ENCODE measurements at places on chromosomes 16 and 17. TPM values are rescaled to one million over a fixed set of nuclear protein-coding genes. Genes with fewer than 3 reads are reported as not detected.

Gene DPH1
- polyA plus RNA-seq, result 54.6 TPM

Gene CCT6B
- polyA plus RNA-seq, result 2.8 TPM

Gene MPP2
- polyA plus RNA-seq, result 3.1 TPM

Gene ZNF319
- polyA plus RNA-seq, result 5.8 TPM

Gene SLC6A2
- not detected for polyA plus RNA-seq

DNA sequence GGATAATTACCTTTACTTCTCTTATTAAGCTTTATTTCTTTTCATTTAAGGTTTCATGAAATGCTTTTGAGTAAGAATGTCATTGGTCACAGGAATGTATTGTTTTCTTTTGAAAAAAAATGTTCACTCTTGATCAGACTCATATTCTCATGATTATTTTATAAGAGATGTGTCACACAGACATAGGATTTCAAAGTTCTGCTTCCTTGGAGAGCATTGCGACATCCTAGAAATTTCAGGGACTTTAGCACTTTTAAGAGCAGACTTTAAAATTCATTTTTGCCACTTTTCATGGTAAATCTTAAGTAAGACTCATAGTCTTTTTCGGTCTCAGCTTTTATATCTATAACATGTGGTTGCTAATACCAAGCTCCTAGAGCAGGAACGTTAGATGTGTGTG is 314.7 kb downstream of the CDH8 start:
- DNase-seq, result no peak

DNA sequence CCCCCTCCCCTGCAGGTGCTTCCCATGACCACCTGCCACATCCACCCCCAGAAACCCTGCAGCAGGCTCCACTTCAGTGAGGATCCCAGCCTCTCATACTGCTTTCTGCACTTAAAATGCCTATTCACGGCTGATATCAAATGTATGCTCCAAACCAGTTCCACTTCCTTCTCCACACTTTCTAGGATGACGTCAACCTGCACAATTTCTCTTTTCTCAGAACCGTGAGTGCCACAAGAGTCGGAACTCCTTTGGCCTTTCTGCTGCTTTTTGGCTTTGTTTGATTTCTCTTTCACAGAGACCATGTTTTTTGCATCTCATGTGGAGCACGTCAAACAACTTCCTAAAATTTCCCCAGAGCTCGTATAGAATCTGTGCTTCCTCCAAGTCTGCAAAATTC is 378.8 kb upstream of the TNRC6C start:
- no peak for DNase-seq

GRCh38 chr16:80079072-80079471 is 461.7 kb upstream of the DYNLRB2 start:
- no peak for DNase-seq

GRCh38 chr17:82551779-82552457 is 32.4 kb downstream of the FOXK2 start:
- DNase-seq, result no peak

GRCh38 chr17:57481910-57482391 is 225.6 kb downstream of the MSI2 start:
- DNase-seq, result peak; percentile 92
